ENCODE measurements at places on chromosomes 4 and X. TPM values are rescaled to one million over a fixed set of nuclear protein-coding genes. Genes with fewer than 3 reads are reported as not detected.

The STATH gene
- not detected for total RNA-seq

The EXOC1L gene
- total RNA-seq, result not detected

The MAGEA2B gene
- not detected for total RNA-seq

The PNMA6A gene
- 0.11 TPM for total RNA-seq

The PCSK1N gene
- total RNA-seq, result 5.1 TPM

The CLGN gene
- 17.0 TPM for total RNA-seq

The CFI gene
- total RNA-seq, result 152 TPM

The YIPF6 gene
- total RNA-seq, result 43.6 TPM

The HSFX4 gene
- total RNA-seq, result not detected

The ZNF630 gene
- total RNA-seq, result not detected

The H2BW2 gene
- total RNA-seq, result not detected

The FOXR2 gene
- total RNA-seq, result not detected

GRCh38 chr4:86026720-86027119 is 333.1 kb downstream of the MAPK10 start:
- DNase-seq, result no peak

DNA sequence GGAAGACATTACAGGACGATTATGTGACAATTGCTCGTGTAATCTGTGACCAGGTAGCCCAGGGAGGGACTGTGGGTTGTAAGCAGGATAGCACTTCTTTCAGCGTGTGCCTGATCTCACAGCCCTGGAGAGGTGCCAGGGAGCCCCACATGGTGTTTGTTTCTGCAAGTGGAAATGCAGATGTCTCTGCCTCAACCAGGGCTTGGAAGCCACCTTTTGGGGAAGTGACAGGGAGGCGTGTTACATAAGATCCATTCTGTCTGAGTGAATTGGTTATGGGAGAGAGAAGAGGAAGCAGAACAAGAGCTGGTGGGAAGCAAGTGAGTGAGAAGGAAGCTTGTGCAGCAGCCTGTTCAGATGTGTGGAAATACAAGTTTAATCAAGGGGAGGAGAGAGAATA is 104.5 kb upstream of the GATB start:
- no peak for DNase-seq

DNA sequence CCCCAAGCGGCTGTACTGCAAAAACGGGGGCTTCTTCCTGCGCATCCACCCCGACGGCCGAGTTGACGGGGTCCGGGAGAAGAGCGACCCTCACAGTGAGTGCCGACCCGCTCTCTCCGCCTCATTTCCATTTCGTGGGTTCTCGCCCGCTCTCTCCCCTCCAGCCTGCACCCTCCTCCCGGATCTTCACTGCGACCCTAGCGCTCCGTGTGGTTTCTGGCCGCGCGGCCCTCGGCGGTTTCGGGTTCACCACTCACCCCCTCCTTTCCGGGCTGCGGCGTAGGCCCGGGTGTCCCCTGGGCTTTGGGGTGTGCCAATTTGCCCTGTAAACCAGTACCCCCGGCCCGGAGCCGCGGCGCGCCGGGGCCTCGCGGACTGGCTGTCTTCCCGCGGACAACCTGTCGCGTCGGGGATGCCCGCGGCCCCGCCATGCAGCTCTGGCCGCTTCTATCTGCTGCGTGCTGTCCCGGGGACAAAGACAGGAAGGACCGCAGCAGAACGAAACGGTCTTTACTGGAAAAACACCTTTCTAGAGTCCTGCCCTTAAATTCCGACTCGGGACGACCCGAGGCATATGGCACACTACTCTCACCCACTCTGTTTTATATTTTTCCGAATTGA is 737 bp downstream of the FGF2 start:
- DNase-seq, result no peak

- DNase-seq, result no peak
Observed at GRCh38 chrX:129845616-129846190, 2.0 kb upstream of the ZDHHC9 start.

GRCh38 chrX:38601866-38602265 is 40.5 kb downstream of the TSPAN7 start:
- no peak for DNase-seq

DNA sequence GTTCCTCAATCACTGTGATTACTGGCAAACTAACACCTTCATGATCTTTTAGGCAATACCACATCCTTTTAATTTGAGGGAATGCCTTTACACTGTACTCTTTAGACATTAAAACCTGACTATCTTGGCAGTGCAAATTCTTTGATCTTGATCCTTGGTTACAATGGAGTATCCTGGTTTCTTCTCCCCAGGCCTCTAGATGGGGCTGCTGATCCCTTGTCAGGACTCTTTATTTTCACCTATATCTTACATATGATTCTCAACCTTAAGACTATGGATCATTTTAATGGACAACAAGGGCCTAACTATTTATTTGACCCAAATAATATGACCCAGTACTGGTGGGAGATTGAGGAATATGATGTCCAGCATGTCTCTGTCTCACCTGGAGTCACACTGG is 1005.5 kb upstream of the INTU start:
- no peak for DNase-seq

DNA sequence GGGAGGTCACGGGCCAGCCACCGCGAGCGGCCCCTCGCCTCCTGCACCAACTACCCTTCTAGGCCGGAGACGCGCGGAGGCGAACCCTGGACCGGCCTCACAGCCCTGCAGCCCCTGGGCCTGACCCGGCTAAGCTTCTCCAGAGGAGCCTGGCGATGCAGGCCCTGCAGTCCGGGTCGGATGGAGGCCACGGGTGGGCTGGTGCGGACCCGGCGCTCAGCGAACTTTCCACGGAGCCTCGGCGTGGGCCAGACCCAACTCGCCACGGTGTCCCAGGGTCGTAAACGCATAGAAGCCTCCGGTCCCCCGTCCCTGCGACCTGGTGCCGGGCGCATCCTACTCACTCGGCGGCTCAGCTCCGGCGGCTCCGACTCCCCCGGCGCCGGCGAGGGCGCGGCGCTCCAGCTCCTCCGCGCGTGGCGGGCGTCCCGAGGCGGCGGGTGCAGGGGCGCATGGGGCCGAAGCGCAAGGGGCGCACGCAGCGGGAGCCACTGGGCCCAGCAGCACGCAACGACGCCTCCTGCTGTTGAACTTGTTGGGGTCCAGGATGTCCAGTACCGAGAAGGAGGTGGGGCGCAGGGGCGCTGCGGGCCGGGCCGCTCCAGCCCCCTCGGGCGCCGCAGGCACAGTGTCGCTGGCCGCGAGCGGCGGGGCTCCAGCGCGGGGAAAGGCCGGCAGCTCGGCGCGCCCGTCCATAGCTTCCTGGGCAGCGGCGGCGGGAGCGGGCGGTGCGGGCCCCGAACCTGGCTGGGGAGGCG is 427 bp downstream of the NKX1-1 start:
- no peak for DNase-seq

DNA sequence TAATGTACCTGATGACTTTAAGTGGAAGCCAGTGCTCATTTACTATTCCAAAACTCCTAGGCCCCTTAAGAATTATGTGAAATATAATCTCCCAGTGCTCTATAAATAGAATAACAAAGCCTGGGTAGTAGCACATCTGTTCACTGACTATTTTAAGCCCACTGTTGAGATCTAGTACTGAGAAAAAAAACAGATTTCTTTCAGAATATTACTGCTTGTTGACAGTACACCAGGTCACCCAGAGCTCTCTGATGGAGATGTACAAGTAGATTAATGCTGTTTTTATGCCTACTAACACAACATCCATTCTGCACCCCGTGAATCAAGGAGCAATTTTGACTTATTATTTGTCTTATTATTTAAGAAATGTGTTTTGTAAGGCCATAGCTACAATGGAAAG is 75.7 kb downstream of the FAM47C start:
- no peak for DNase-seq

GRCh38 chr4:108029016-108029720 is 39.5 kb downstream of the HADH start:
- DNase-seq, result no peak

DNA sequence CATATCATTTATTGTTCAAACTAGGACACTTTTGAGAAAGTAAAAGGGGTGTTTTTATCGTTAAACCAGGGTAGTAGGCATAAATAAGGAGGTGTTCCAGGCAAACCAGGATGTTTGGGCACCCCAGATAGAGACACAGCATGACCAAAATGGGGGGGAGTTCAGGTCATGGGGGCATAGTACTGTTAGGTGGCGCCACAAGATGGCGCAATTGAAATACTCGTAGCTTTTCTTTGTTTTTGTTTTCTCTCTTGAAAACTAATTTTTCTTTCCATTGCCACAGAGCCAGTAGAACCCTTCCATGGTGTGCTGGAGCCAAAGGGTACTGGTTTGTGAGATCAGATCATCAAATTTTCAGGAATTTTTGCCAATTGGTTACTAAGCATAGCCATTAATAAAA is 283.4 kb downstream of the BCOR start:
- no peak for DNase-seq

DNA sequence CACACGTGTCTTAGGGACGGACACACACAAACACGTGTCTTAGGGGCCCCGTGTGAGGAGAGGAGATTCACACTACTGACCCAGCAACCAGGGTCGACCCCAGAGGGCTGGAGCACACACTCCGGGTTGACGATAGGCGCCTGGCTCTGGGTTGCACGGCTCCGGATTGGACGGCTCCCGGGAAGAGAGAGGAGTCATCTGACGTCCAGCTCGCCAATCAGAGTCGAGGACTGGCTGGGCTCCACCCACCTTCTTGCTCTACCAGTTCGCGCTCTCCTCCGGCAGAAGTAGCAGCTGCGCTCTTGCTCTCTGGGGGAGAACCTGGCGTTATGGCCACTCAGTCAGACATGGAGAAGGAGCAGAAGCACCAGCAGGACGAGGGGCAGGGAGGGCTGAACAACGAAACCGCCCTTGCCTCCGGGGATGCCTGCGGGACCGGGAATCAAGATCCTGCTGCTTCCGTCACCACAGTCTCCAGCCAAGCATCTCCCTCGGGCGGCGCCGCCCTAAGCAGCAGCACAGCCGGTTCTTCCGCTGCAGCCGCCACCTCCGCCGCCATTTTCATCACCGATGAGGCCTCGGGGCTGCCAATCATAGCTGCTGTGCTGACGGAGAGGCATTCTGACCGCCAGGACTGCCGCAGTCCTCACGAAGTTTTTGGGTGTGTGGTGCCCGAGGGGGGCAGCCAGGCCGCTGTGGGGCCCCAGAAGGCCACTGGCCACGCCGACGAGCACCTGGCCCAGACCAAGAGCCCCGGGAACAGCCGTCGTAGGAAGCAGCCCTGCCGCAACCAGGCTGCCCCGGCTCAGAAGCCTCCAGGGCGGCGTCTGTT is 74.3 kb downstream of the NUDT10 start:
- no peak for DNase-seq

- DNase-seq, result peak; percentile 3
Observed at GRCh38 chr4:142840516-142841123, 5.5 kb downstream of the INPP4B start.

DNA sequence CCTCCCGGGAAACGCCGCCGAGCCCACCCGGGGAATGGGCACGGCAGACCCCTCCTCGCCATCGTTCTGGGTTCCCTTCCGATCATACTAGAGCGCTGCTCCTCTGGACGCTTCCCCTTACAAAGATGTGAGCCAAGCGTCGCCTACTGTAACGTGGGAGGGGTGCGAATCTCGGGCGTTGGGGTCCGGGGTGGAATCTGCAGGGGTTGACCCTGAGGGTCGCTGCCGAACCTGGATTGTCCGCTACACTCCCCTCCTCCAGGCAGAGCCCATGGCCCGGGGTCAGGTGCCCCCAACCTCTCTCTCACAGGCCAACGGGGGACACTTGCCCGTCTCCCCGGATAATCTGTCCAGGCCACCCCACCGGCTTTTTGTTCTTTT is 13.8 kb downstream of the BCOR start:
- no peak for DNase-seq

DNA sequence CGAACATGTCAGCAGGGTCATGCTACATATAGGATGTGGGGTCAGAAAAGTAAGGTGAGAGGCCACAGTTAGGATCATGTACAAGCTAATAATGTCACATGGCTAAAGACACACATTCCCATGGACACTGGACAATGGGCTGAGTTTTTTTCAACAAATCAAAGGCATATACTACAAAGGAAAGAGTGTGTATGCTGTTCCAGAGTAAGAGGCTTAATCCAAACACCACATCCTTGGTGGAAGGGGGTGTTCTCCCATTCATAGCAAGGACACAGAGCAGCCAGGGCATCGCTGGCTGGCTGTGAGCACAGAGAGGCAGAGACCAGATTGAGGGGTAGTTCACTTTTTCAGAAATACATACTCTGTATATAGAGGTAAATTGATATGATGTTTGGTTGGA is 131.7 kb downstream of the MGST2 start:
- DNase-seq, result no peak

- no peak for DNase-seq
Observed at GRCh38 chr4:8292478-8293107, 23.0 kb downstream of the HTRA3 start.

- no peak for DNase-seq
Observed at GRCh38 chr4:78024576-78025091, 32.5 kb upstream of the FRAS1 start.

- DNase-seq, result peak; percentile 37
Observed at GRCh38 chr4:183658362-183659028, 490 bp downstream of the RWDD4 start.

DNA sequence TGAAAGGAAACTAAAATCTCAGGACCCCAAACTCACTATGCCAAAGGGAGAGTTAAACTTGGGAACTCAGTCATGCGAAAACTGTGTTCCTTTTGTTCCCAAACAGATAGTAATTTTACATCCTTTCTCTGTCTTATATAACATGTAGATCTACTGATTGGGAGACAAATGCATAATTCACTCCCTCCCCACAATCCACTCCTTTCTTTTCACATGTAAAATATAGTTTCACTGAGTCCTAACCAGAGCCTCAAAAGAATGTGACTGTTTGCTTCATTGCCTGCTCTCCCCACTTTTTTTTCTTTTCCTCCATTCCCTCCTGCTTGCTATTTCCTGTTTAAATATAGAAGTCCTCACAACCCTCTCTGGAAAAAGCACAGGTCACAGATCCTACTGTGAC is 699.3 kb upstream of the ADGRL3 start:
- no peak for DNase-seq

- DNase-seq, result no peak
Observed at GRCh38 chr4:53103481-53103880, 241.4 kb downstream of the RASL11B start.

DNA sequence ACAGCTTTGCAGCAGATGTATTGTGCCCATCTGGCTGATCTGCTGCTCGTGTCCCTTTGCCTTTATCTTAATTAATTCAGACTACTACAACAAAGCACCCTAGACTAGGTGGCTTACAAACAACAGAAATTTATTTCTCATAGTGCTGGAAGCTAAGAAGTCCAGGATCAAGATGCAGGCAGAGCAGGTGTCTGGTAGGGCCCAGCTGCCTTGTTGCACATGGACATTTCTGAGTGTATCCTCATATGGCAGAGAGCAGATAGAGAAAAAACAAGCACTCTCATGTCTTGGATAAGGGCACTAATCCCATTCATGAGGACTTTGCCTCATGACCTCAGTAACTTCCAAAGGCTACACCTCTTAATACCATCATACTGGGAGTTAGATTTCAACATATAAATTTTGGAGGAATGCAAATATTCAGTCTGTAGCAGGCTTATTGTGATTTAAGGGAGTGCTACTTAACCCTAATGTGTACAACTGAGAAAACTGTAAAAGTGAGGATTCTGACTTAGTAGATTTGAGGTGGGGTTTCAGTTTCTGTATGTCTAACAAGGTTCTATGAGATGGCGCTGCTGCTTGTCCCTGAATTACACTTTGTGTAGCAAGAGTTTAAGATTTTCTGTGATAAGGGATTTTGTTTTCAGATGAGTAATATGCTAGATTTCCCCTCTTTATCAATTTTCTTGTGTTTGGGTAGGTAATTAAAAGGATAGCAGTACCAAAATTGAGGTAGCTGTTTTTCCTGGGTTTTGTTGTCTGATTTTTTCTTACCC is 473.2 kb upstream of the TECRL start:
- DNase-seq, result no peak
